ENCODE measurements at places on chromosomes 6 and 20.

- DNase-seq = no peak
Measured at GRCh38 chr6:154246723-154247118, 109.9 kb downstream of the IPCEF1 start.

DNA sequence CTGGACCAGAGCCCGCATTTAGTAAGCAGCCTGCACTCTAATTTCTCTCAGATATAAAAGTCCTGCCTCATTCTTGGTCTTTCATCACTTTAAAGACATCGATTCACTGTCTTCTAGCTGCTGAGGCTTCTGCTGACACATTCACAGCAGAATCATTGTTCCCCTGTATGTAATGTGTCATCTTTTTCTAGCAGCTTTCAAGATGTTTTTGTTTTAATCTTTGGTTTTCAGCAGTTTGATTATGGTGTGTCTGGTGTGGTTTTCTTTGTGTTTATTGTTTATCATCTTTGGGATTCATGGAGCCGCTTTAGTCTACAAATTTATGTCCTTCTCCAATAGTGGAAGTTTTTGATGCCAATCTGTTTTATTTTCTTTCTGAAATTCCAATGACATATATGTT, 157.3 kb upstream of the STMND1 start:
- DNase-seq = no peak

- no peak for DNase-seq
Measured at GRCh38 chr6:11974089-11974488, 38.0 kb upstream of the HIVEP1 start.

DNA sequence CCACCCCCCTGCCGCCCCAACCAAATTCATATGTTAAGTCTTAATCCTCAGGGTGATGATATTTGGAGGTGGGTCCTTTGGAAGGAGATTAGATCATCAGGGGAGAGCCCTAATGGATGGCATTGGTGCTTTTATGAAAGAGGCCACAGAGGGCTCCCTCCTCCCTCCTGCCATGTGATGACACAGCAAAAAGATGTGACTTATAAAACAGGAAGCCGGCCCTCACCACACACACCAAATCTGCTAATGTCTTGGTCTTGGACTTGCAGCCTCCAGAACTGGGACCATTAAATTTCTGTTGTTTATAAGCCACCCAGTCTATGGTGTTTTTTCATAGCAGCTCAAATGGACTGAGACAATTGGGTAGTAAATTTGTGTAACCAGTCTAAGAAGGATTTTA, 176.3 kb downstream of the ADGRG6 start:
- no peak for DNase-seq

DNA sequence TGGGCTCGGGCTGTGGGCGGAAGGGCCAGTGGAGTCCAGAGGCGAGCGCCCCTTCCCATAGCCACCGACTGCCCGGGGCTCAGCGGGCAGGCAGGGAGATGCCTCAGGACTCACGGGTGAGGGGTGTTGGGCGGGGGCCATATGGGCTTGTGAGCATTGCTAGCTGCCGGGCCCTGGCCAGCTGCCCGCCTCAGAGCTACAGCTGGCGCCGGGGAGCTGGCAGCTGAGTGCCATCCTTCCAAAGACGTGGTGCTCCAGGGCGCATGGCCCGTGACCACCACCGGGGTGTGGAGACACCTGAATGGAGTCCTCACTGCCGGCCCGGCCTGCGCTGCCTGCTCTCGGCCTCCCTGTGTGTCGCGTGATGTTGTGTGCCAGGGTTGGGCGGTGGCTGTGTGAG, 10.6 kb upstream of the RBBP8NL start:
- no peak for DNase-seq

GRCh38 chr20:3997446-3997845, 17.9 kb downstream of the RNF24 start:
- no peak for DNase-seq

GRCh38 chr6:23339268-23339667, 769.9 kb downstream of the HDGFL1 start:
- no peak for DNase-seq

GRCh38 chr6:10463491-10464481, 48.9 kb upstream of the TFAP2A start:
- DNase-seq = no peak

DNA sequence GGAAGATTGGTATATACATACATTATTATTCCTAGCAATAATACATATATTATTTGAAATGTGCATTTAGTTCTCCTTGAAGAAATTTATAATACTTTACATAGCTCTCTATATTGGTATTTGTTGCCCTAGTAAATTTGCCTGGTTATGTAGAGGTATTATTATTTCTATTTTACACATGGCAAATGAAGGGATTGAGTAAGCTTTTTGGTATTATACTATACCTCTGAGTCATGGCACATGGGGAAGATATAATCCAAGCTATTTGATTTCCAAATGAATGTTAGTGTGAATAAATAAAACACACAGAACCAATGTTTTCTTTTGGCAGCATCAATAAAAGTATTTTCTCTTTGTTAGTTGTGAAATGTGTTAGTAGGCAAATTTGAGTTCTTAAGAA, 409.6 kb upstream of the SLC35B3 start:
- DNase-seq = no peak

GRCh38 chr6:61649845-61650244, 636.2 kb downstream of the KHDRBS2 start:
- DNase-seq = no peak
